ENCODE measurements at places on chromosomes 11 and 22.

GRCh38 chr22:48742191-48742555, 1085.5 kb downstream of the BRD1 start:
- no peak for DNase-seq

DNA sequence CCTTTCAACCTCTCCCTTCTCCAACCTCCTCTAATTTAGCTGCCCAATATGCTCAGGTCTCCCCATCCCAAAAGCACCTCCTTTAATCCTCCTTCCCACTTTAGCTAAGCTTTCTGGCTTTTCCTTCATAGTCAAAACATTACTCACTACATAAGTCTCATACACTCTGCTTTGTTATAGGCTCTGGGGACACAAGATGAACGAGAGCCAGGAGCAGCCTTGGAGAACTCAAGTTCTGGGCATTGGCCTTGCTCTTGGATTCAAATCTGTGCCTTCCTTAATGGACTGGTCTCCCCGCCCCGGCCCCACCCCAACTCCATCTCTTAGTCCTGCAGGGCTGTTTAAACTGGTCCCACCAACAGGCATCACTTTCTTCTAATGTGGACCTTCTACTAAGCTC, 11.4 kb upstream of the HPX start:
- no peak for DNase-seq

GRCh38 chr11:47348859-47349258, 3.6 kb downstream of the MYBPC3 start:
- peak; percentile 64 for DNase-seq

DNA sequence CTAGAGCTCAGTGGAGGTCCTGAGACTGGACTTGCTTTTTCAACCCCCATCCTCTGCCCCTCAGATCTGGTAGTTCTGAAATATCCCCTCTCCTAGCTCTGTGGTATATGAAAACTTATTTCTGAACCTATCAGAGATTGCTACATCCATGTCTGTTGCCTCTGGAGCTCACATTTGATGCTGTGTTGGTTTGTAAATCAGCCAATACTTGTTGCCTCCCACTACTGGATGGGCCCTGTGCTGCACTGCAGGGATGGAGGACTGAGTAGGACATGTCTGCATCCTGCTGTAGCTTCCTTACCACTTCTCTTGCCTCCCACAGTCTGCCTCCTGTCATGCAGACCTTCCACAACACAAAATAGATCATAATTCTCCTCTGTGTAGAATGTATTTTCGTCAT, 5.2 kb downstream of the OLFML1 start:
- no peak for DNase-seq

DNA sequence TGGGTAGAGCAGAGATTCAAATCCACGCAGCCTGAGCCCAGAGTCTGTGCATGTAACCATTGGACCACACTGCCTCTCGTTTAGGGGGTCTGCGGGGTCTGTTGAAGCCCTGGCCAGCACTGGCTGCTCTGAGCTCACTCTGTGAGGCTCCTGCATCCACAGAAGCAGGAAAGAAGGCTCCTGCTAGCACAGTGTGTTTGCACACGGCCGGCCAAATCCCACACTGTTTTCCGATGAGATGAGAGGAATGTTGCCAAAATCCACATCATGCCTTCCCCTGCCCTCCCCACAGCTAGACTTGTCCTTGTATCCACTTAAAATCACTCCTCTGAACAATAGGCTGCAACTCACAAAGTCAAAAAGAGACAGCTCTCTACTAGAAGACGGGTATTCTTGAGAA, 10.6 kb upstream of the SLC22A12 start:
- no peak for DNase-seq

DNA sequence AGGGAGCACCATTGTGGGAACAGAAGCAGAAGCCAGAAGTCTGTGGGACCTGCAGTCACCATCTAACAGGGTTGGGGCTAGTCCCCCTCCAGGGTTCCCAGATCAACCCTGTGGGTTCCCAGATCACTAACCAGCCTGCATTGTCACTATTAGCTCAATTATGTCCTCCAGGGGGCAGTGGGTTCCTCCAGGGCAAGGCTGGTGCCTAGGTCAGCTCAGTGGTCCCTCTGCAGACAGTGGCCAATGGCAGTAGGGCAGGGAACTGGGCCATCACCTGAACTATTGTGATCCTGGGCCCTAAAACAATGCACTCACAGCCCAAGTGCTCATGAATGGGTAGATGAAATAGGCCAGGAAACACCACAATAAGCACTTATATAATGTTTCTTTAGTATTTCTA, 18.8 kb upstream of the PRSS23 start:
- no peak for DNase-seq

DNA sequence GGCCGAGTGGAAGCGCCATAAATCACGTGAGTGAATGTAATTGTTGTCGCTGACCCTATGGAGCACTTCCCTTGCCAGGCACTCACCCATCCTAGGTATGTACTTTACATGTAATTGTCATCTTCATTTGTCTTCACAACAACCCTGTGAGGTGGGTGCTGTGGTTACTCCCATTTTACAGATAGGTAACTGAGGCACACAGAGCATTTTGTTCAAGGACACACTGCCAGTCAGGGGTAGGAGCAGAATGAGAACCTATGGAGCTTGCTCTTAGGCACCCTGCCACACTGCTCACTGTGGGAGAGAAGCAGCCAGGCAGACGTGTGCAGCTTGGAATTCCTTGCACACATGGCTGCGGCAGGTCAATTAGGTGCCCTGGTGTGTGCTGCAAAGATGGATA, 785 bp upstream of the EFCAB6 start:
- no peak for DNase-seq

- no peak for DNase-seq
Measured at GRCh38 chr11:66332371-66333219, 3.6 kb downstream of the RIN1 start.

DNA sequence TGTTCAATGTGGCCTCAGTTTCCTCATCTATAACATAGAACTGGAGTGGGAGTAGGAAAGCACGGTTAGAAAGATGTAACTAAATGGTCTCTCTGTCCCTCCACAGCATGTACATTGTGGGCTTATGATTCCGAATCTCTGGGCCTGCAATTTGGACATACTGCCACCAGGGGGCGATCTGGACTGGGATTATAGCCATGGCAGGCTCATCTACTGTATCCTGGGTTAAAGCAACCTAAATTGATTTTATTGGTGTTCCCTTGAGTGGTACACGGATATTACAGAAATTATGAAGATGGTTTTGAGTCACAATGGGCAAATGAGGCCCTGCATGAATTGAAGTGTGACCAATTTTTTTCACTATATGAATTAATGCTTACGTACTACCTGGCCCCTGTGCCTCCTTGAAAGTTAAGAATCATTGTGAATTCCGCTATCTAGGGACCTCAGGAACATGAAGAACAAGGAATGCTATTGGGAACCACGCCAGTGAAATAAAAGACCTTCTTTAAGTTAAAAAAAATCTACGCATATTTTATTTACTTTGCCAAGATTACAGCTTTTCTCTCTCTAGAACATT, 32.9 kb downstream of the TST start:
- no peak for DNase-seq

- DNase-seq, result no peak
Measured at GRCh38 chr11:112470355-112470754, 209.7 kb upstream of the PLET1 start.

GRCh38 chr11:61587951-61588727, 7.3 kb upstream of the SYT7 start:
- peak; percentile 73 for DNase-seq

DNA sequence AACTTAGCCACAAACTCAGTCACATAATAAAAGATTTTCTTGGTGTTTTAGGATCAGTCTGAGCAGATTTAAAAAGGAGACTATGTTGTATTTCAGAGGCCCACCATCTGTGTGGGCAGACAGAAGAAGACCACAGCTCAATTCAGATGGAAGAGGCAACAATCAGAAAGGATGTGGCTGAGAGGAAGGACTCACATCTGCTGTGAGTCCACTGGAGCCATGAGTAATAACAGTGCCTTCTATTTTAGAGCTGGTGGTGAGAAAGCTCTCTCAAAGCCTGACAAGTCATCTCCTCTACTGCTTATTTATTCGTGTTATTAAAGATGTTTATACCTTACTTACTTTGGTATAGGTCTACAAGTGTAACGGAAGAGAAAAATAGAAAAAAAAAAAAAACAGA, 357.2 kb downstream of the OPCML start:
- no peak for DNase-seq

DNA sequence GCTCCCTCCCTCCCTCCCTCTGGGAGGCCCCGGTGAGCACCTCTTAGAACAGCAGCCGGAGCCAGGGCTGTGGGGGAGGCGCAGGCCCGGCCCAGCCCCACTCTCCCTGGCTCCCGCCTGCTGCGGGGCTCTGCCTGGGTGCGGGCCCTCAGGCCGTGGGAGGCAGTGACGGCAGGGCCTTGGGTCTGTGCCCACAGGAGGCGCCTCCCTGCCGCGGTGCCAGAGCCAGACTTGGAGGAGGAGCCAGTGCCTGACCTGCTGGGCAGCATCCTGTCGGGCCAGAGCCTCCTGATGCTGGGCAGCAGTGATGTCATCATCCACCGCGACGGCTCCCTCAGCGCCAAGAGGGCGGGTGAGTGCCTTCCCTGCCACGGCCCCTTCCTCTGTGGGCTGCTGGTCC, 9.5 kb downstream of the IRF7 start:
- DNase-seq, result no peak

DNA sequence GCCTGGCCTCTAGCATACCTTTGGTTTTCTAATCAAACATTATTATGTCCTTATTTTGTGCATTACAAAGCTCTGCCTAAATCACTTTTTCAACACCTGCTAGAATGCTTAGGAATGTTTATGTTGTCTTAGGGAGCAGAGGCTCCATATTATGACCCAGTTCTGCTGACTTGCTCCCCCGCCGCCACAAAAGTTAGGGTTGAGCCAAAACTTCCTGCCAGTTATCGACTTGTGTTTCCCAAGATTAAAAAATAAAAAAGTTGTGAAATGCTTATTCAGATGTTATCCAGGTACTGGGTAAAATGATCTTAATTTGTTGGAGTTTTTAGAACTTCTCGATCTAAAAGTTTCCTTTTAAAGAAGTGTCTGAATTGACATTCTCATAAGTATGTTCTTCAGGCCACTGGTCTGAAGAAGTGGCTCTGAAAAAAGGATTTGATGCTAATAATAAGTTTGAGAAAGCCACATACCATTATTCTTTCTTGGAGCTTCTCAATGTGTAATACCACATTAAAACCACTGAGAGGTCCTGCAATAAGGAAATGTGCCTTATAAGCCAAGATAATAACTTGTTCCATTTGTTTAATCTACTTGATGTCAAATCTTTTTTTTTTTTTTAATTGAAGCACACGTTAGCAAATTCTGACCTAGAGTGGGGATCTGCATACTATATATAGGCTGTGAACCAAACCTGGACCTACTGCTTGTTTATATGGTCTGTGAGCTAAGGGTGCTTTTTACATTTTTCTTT, 2.2 kb downstream of the RNF185 start:
- DNase-seq, result no peak

DNA sequence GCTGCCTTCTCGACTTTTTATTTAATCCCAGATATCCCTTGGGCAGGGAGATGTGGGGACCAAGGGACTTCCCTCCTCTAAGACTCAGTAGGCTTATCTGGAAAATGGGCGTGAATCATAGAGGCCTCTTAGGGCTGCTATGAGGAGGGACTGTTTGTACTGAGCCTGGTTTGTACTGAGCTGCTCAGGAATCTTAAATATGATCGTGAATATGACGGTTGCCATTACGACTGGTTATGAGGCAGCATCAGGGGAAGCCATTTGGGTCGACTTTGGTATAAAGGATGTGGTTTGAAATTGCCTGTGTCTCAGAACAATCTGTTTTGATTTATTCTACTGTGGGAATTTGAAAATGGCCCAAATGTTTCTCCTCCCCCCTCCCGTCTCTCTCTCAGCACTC, 20.6 kb downstream of the TSPAN18 start:
- no peak for DNase-seq

DNA sequence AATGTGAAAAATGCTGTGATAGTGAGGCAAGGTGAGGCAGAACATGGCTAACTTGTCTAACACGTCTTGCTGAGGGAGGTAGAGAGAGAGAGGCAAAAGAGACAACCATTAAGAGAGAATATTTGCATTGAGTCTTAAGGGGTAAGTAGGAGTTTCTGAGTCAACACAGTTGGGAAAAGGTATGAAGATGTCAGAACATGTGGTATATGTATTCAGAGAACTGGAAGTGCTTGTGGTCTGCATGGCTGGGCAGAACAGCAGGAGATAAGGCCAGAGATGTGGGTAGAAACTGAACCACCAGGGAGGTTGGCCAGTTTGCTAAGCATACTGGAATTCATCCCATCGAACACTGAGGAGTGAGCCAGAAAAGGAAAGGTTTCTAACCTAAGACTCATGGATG, 25.0 kb upstream of the SLC5A1 start:
- no peak for DNase-seq

DNA sequence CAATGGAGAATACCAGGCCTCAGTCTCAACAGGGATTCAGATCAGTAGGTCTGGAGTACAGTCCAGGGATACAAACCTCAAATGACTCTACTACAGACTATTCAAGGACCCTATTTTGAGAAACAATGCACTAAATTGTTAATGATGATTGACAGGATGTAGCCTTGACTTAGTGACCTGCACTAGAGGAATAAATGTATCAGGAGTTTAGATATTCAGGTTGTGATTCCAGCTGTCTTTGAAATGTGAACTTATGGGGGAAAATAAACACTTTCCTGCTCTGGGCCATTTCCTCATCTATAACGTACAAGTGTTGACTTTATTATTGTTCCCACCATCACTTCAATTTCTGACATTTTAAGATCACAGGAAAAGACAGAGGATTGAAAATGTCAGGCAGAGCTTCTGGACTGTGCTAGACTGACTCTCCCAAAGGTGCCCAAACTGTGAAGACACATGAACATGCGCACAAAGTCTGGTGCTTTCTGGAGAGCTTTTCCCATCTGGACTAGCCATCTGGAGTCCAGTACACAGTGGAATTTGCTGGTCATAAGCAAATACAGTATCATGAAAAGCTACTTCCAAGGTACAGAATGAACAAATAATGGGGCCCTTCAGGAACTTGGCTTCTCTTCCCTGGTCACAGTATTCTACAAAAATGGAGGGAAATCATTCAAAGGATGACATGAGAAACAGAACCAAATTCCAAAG, 110.4 kb downstream of the USP35 start:
- DNase-seq, result no peak

GRCh38 chr11:103927535-103927934, 108.9 kb upstream of the DDI1 start:
- no peak for DNase-seq

GRCh38 chr11:135075740-135076139, 663.7 kb upstream of the B3GAT1 start:
- no peak for DNase-seq

GRCh38 chr22:17984114-17984513, 40.2 kb downstream of the MICAL3 start:
- no peak for DNase-seq

- DNase-seq, result no peak
Measured at GRCh38 chr11:27864611-27865010, 164.4 kb upstream of the BDNF start.

Data from NCI-H2171 treated with DMSO at 0.1 percent for 48 hours (cell line).